ENCODE measurements at places on chromosomes 1 and 21.

- no peak for DNase-seq
These were observed 202.1 kb downstream of the RHOU start for GRCh38 chr1:228937351-228937750.

DNA sequence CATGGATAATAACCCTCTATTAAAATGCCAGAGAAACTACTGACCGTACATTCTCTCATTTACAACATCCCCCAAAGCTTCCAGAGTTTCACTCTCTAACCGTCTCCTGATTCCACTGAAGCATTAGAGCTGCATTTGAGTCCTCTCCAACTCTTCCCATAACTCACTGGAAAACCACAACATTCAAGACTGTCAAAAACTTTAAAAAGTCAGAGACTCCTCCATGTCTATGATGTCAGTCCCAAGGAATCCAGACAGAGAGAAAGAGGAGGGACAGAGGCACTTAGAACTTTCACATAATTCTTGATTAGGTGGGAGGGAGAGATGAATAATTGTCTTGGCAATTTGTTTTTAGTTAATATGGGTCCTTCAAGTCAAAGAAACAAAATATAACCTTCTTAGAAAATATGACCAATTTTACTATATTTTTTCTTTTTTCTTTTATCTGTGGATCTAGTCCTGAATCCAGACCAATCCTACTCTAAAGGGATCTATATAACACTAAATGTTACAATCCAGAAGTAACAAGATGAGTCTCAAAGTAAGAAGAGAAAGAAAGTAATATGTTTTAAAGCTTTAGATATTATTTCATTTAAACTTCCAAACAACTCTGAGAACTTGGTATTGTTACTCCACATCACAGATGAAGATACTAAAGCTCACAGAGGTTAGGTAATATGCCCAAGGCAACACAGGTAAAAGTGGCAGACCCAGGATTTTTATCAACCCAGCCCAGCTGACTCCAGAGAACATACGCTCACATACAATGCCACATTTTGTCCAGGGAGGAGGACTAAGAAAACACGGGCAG lies 23.8 kb downstream of the OTUD7B start:
- no peak for DNase-seq

DNA sequence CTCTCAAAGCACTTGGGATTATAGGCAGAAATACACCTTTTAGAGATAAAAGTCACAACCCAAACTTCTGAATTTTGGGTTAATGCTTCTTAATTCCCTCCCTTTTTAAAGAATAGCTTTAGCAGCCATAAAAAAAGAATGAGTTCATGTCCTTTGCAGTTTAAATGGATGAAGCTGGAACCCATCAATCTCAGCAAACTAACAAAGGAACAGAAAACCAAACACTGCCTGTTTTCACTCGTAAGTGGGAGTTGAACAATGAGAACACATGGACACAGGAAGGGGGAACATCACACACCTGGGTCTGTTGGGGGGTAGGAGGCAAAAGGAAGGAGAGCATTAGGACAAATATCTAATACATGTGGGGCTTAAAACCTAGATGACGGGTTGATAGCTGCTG lies 55.8 kb downstream of the SLC27A3 start:
- DNase-seq, result no peak

- DNase-seq, result no peak
These were observed 41.8 kb downstream of the FOXD2 start for GRCh38 chr1:47479664-47480063.

DNA sequence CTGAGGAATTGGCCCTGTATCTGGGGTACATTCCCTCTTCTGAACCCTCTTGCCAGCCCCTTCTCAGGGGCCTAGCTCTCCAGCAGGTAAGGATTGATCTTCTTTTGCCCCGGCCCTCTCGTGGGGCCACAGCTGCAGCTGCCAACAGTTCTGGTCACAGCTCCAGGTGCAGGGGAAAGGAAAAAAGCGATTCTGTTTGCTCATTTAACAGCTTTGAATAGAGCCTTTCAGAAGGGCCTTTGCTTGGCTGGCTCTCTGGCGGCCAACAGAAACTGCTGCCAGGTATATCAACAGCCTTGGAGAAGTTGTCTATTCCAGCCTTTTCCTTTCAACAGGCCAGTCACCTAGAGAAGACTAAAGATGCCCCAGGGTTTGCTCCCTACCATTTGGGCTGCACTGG lies 16.1 kb upstream of the FMOD start:
- DNase-seq, result no peak

DNA sequence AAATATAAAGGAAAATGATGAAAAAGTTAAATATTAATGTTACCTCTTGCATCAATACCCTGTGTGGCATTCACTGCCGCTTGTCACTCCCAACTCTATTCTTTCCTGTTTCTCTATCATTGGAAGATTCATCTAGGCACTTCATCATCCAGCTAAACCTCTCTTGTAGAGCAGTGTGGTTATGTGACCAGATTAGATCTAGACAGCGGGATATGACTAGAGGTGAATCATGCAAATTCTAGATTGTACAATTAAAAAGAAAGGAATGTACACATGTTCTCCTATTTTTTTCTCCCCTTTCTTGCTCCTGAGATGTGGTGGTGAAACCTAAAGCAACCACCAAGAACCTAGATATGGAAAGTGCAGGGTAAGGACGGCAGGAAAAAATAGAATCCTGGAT lies 174.1 kb downstream of the LBR start:
- no peak for DNase-seq

DNA sequence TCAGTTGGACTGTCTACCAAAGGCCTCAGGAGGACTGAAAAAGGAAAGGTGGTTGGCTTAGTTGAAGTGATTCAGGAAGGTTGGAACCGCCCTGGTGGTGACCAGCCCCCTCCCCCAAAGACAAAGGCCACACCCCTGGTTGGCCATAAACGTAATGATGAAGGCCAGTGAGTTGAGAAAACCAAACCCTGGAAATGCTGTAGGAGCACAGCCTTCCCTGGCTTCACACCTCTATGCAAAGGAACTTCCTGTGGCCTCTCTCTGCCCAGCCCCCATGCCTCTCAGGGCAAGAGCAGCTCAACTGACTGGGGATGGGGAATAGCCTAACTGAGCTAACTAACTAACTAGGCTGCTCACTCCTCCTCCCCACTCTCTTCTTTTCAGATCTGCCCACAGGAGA lies 90.4 kb downstream of the NPHP4 start:
- no peak for DNase-seq

DNA sequence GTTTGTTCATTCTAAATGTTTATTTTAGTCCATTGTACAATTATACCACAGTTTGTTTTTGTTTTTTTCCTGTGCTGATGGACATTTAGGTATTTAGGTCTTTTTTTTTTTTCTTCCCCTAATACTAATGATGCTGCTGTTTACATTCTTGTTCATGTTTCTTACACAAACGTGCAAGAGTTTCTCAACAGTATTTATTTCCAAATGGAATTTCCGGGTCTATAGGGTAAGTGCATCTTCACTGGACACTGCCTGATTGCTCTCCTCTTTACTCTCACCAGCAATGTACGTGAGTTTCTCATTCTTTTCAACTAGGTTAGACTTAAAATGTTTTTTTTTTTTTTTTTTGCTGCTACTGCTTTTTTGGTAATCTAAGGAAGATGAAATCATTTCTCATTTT lies 122.7 kb downstream of the PPP1R12B start:
- no peak for DNase-seq

GRCh38 chr1:224782281-224783000 lies 147.0 kb upstream of the DNAH14 start:
- no peak for DNase-seq

DNA sequence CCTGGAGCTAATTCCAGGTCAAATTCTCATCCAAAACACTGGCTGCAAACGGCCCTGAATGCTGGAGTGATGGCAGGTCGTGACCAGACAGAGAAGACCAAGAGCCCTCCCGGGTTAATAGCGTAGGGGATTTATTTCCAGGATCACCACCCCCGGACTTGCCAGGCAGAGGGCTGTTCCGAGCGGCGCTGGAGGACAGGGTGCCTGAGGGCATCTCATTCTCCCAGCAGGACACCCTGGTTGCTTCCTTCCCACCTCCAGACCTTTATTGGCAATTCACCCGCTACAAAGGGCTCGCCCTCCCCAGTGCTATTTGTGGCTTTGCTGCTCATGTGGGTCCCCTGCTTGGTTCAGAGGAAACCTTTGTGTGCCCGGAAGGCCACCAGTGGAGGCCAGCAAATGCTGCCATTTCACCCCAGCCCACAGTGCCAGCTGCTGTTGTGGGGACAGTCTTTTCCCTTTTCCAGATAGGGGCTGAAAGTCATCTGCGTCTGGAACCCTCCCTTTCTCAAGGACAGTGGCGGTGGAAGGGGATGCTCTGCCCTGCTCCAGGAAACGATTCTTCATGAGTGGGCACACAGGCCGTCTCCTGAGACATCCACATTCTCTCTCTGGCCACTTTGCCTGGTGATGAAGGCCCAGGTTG lies 19.0 kb upstream of the C1orf174 start:
- DNase-seq, result no peak

DNA sequence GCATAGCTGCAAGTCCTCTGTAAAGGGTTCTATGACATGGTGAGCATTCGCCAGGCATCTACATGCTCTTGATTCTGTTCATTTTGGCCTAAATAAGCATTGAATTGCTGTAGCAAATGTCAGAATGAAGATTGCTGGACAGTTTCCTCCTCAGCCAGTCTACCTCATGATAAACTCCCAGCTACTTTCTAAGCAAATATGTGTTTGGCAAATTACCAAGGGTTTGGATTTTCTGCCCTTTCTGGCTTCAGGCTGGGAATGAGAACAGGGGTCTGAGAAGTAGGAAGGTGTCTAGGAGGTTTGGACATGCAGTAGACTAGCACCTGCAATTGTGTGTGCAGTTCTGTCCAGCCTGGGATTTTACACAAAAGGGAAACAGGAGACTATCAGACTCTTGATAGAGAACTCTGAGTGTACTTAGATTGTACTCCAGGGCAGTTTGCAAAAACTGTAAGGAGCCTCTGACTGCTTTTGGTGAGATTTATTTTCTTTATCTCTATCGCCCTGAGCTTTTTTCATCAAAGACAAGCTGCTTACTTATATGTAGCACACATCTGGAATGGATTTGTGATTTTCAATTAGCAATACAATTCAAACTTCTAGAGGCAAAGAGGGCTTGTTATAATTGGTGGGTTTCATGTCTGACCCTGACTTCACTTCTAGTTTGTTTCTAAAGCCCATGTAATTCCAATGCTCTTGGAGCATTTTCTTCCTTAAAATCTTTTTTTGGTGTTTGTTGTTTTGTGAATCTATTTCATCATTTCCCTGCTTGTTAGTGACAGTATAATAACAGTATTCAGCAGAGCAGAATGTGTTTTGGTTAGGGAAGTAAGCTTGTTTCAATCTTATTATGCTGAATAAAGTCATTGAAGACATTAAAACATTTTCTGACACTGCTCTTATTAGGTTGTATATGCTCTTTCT lies 150.8 kb downstream of the VPS13D start:
- DNase-seq, result no peak

Data from smooth muscle cell of the brain vasculature (primary cell).